ENCODE measurements at places on chromosomes 6 and 20.

- no peak for DNase-seq
Observed at GRCh38 chr20:54643761-54644160, 168.4 kb downstream of the DOK5 start.

- no peak for DNase-seq
Observed at GRCh38 chr20:35238170-35238569, 11.7 kb downstream of the MMP24 start.

DNA sequence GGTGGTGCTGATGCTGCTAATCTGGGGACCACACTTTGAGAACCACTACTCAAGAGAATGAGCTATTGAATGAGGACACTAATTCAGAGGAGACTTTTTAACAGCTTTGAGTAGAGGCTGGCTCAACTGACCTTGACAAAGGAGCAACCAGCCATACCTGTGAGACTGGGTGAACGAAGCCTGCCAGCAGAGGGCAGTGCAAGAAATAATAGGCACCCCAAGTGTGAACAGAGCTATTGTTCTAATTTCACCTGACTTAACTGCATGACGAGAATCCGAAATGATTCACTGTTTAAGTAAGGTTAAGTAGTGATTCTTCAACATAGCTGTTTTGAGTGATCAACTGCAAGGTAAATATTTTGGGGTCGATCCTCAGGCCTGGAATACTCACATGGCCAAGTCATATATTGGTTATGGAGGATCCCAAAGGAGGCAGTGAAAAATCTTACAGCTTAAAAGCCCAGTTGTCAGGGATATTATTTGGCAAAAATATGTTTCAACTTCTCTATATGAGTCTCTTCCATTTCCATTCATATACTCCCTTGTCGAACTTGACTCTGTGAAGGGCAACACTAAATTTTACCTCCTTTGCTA is 550.5 kb upstream of the MARCKS start:
- peak; percentile 57 for DNase-seq

DNA sequence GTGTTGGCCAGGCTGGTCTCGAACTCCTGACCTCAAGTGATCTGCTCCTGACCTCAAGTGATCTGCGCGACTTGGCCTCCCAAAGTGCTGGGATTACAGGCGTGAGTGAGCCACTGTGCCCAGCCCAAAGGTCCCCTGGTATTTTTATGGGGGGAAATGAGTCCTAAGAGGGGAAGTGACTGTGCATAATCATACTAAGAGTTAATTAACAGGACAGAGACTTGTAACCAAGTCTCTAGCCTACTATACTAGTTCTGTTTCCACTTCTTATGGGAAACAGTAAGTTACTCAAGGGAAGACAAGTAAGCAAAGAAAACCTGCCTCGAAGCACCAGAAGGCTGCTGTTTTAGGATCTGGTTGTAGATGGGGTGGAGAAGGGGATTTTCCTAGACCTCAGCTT is 27.9 kb downstream of the TCF15 start:
- DNase-seq, result no peak

DNA sequence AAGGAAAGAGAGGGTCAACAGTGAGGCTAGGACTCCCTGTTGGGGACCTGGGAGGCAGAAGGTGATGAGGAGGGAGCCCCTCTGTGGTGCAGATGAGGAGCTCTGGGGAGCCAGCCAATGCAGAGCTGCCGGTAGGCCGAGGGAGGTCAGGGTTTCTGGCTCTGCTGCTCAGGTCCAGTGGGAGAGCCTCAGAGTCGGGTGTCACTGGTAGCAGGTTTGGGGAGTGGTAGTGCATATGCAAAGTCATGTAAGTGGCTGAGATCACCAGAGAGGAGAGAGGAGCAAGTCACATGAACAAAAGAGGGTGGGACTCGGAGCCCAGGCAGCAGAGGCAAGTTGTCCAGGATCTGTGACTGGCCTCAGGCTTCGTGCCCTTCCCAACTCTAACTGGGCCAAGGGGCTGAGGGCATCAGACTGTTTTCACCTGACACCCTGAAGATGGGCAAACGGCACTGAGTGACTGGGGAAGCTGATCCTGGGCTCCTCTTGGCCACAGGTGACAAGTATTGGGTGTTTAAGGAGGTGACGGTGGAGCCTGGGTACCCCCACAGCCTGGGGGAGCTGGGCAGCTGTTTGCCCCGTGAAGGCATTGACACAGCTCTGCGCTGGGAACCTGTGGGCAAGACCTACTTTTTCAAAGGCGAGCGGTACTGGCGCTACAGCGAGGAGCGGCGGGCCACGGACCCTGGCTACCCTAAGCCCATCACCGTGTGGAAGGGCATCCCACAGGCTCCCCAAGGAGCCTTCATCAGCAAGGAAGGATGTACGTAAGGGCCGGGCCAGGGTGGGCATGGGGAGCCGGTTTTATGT is 6.6 kb downstream of the MMP24OS start:
- no peak for DNase-seq

GRCh38 chr6:113425977-113426660 is 431.0 kb upstream of the MARCKS start:
- DNase-seq, result no peak

DNA sequence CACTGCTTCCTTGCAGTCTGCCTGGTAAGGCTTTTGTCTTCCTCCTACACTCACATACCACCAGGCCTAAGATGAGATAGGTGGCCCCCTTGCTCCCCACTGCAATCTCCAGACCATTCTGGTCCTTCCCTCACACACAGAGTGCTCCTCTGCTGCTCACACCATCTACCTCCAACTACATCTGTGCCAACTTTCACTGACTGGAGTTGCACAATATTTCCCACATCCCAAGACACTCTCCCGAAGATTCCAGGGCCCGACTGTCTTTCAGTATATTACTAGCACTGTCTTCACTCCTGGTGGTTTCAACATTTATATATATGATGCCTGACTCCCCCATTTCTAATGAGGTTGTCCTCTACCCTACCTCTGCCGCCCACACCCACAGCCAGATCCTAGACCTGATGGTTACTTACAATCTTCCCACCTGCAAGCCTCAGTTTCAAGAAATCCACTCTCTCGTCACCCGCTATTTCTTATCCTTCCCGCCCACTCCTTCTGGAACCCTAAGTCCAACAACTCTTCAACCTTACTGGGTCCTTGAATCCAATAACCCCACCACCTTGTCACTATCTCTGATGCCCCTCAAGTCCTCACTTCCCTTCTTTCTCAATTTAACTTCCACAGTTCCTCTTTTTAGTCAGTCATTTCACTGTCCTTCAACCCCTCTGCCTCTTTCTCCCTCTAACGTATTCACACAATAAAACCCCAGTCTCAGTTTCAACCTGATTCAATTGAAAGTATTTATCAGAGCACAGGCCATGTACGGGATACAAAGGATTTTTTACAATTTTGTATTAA is 21.6 kb downstream of the RALGAPA2 start:
- peak; percentile 48 for DNase-seq

GRCh38 chr20:50039706-50040431 is 57.1 kb downstream of the SNAI1 start:
- DNase-seq, result no peak

GRCh38 chr20:64160526-64161355 is 3.5 kb upstream of the MYT1 start:
- DNase-seq, result no peak

- DNase-seq, result peak; percentile 16
Observed at GRCh38 chr20:41370176-41370575, 3.6 kb upstream of the EMILIN3 start.

DNA sequence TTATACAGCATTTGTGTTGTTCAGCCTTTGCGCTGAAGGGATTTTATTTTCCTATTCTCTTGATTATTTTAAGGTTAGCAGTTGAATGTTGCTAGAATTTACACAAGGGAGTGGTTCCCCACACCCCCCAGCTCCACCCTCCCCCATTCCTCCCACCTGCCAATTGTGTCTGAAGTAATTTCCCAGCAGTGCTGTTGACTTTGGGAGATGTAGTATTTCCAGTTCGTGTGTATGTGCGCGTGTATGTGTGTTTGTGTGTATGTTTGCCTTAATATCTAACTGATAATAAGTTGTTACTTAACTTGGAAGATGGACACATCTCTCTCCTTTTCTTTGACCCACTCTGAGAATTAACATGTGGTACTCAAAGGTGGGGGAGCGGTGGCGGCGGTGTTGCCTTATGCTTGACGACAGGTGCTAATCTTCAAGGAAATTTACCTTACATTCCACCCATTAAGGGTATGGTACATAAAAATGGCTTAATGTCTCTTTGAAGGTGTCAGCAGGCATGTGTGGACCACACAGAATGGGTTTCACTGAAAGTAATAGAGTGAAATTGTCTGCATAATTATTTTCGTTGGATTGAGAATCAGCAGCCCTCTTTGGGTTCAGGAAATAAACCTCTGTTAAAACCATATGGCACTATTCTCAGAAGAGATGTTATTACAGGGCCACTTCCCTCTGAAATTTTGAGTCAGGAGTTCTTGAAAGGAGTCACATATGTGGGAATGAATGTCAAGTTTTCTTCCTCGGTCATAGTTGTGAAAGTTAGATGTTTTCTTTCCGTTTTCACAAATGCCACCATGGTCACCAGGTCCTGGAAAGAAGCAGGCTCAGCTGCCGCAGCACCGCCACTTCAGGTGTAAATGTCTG is 95.6 kb upstream of the SUPT3H start:
- no peak for DNase-seq

DNA sequence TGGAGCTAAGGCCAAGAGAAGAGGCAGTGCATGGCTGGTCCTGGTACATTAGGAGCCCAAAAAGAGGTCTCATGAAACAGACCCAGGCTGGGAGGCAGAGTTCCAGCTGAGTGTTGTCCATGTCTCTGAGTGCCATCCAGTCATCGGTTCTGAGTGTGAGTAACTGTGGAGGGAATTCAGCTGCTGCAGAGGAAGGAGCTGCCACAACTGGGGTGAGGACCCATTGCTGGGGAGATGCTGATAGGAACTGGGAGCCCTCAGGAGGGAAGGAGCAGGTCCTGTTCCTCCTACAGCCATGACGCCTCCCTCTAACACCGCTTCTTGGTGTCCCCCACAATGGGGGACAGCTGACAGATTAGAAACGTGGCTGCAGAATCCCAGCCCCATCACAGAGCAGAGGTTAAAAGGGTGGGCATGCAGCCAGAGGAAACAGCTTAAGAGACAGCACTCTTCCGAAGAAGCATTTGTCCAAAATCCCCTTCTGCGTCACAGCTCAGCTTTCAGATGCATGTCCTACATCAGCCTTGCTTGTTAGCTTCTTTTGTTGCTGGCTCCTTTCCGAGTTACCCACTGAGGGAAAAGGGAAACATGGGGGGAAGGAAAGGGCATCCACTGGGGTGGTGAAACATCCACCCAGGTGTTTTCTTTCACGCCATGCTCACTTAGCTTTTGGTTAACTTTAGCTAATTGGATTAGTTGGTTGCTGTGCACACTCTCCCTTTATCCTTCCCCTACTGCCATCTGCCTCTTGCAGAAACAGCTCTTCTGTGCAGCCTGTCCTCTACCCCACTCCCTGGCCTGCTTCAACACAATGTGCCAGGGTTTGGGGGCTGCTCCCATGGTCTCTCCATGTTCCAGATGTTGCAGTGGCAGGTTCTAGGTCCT is 239.2 kb downstream of the SYNDIG1 start:
- DNase-seq, result no peak

- DNase-seq, result no peak
Observed at GRCh38 chr6:6176127-6176526, 144.3 kb downstream of the F13A1 start.

DNA sequence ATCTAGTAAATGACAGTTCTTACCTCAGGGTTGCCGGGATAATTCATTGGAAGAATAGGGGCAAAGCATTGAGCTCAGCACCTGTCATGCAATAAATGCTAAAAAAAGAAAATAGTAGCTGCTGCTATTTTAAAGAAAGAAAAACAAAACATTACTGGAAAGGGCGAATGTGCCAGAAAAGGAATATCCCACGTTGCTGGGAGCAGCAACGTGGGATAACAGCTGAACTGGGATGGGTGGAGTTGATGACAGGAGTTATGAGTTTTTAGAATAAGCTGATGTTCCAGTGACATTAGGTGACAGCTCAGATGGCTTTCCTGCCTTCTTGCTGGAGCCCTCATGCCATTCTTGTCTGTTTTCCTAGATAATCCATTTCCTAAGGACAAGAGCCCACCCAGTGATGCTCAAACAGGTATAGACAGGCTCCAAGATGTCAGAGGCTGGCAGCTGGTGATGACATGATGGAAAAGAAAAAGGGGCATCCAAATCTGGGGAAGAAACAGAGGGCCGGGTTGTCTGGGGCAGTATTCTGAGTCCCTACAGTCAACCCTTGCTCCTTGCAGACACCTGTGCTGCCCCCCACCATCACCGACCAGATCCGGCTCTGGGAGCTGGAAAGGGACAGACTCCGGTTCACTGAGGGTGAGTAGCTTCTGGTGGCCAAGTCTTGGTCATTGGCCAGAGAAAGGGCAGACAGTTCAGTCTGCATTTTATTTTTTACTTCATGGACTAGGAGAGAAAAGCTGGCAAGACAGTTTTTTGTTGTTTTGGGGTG is 1.1 kb upstream of the VARS2 start:
- no peak for DNase-seq

DNA sequence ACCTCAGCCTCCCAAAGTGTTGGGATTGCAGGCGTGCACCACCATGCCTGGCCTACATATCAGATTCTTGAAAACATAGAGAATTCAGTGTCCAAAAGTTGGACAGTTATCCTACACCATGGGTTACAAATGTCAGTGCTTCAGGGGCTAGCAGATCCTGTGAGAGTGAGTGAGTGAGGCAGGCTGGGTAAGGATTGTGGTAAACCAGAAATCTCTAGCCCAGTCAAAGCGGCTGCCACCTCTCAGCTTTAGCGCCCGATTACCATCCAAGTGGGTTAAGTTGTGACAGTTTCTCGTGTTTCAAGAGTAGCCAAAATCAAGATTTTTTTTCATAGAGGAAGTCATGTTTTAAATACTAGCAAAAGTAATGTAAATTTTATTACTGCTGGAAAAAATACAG is 21.9 kb upstream of the CSE1L start:
- DNase-seq, result no peak

DNA sequence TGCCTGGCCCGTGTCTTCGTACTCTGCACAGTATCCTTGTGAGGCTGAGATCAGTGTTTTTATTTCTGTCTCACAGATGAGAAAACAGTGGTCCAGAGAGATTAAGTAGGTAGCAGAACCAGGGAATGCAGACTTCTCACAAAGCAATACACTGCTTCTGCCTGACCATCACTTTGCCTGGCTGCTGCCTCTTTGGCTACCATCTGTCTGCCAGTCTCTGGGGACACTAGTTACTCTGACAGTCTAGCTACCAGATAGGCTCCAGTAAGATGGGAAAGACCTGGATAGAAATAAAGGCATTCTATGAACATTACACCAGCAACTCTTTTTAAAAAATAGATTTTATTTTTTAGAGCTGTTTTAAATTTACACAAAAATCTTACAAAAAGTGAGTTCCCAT is 96.9 kb downstream of the PHACTR3 start:
- DNase-seq, result no peak

DNA sequence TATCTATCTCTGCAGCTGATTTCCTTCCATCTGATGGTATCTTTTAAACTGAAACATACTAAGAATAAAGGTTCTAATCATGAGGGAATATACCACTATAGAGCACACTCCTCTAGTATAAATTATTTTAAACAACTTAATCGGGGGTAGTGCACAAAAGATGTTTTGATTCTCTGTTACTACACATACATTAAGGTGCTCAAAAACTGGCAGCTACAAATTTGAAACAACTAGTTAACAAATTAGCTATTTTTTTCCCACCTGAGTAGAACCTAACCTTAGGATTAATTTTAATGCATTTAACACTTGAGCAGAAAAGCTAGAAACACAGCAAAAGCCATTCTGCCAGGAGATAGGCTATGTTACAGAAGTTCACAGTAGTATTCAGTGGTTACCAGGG is 23.0 kb downstream of the CCNC start:
- no peak for DNase-seq
